Right renal pelvis (tissue), 4 donors: ENCODE measurements at places on chromosomes 16 and 17.

DNA sequence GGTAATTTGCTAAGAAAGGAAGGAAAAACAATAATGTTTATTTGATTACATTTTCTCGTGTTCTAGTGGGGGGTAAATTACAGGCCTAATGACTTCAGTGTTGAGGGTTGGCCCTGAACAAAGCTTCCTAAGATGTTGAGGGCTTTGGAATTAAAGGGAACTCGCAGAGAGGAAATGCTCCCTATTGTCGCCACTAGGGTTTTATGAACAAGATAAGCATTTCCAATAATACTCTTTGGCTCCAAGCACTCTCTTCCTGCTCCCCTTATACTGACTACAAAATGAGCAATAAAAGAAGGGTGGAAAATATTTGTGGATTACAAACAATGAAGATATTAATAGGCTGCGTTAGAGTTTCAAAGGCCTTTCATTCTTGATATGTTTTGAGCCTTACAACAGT lies 363.6 kb downstream of the HS3ST3B1 start:
- no peak for DNase-seq

DNA sequence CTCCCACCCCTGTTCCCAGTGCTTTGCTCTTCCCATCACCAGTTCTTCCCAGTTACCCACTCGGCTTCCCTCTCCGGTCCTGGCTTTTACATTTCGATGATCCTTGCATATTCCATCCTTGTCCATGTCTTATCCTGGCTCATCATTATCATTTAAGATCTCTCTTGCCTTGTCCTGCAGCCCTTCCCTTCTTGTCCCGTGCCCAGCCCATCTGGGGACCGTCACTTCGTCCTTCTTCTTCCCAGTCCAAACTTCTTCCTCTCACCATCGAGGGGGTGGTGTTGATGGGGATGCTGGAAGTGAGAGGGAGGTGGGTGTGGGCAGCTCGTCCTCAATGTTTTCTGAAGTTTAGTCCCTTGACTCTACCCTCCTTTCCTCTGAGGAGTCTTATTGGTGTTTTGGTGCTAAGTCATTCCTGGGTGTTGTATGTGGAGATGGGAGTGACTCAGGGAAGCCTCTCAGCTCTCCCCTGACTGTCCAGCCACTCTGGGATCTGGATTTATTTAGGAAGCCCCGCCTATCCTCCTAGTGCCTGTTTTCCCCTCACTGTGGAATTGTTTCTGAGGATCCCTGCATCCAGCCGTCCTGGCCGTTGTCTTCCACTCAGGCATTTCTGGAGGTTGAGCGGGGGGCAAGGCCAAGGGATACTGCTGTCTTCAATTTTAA lies 975 bp downstream of the SNX29 start:
- no peak for DNase-seq

GRCh38 chr17:49691086-49691676 lies 13.3 kb upstream of the SPOP start:
- no peak for DNase-seq

DNA sequence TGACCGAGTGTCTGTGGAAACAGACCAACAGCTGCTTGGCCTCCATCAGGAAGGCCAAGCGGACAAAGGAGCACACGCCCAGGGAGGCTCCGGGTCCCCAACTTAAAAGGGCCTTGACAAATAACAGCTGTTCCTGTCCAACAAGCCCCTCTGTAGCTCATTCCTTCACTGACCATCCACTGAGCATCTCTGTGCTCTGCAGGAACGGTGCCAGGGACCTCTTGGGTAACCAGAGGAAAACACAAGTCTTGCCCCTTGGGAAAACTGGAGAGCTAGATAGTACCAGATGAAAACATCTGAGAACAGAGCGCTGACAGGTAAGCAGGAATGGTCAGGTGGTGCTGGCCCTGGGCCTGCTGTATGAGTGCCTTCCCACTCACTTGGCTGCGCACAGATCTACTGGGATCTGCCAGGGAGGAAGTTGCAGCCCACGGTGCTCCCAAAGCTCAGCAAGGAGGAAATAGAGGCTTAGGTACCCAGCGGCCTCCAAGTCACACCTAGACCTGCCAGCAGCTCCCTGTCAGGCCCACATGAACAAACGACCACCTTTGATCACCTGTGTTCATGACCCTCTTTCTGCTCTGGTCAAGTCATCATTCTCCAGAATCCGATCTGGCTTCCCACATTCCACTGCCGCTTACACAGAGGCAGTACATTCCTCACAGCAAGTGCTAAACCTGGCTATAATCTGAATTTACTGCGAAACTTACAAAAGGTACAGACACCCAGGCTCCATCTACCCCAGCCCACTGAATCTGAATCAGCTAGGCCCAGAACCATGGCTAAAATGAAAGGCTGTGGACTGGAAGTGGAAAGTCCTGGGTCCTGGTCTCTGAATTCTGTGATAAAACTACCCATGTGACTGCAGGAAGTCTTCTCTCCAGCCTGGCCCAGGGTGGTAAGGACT lies 12.5 kb downstream of the DCAKD start:
- DNase-seq, result no peak

GRCh38 chr17:50312308-50312707 lies 33.6 kb upstream of the XYLT2 start:
- DNase-seq, result no peak
